Mesothelial cell of epicardium (in vitro differentiated cells): ENCODE measurements at places on chromosomes 4 and X.
A peak's percentile ranks its signal among the peaks of the same experiment; 100 is the strongest.

- no peak for DNase-seq
These were observed 125.7 kb downstream of the SH3KBP1 start for GRCh38 chrX:19761554-19762295.

GRCh38 chrX:151974336-151975227, at the start of gene GABRE:
TSS of gene GABRE (minus strand) at chrX:151974676. CDS start at chrX:151974625, 51 bp downstream.
- DNase-seq: peak; percentile 34

GRCh38 chr4:92969650-92970379, 666.0 kb downstream of the GRID2 start:
- DNase-seq: no peak

- DNase-seq: no peak
These were observed 18.7 kb upstream of the KCNE5 start for GRCh38 chrX:109643687-109644086.

DNA sequence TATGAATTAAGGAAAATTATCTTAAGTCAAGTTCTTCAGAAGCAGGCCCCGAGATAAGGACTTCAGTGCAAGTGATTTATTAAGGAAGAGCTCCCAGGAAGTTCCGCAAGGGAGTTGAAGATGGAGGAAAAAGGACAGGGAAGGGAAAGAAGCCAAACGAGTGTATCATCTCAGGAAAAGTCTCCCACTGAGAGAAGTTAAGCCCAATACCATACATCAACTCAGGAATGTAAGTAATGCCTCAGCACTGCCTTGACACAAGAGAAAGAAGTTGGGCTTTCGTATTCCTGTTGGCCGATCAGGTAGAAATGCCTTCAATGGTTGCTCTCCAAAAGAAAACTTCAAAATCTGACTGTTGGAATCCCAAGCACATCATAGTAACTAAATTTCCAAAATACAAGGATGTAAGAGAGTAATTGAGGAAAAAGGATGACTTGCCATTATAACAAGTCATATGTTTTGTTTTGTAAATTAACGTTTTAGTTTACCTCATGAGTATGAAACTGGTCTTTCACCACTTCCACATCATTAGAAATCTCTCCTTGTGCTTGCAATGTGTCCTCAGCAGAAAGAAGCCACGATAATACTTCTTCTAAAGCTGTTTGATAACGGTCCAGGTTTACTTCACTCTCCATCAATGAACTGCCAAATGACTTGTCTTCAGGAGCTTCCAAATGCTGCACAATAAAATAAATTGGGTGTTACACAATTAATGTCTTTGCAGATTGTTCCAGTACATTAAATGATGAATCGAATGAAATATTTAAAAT, 566.7 kb downstream of the DMD start:
- DNase-seq: no peak

GRCh38 chr4:150999086-150999485, 16.0 kb downstream of the LRBA start:
- DNase-seq: no peak

DNA sequence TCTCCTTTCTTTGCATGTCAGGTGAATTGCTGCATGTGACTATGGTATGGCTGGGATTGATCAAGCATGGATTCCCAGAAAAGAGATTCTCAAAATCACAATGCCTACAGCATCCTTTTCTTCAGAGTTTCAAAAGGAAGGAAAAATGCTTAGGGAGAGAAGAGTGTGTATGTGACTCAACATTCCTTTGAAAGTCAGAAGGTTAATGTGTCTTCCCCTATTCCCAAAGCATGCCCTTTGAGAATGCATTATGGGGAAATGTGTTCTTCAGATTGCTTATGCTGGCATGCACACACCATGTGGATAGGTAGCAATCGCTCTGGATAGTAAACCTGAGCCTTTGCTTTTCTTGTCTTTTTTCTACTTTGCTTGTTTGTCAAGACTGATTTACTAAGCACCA, 78.5 kb downstream of the ELOVL6 start:
- no peak for DNase-seq

- DNase-seq: no peak
These were observed 6.7 kb downstream of the IRAK1 start for GRCh38 chrX:154013001-154013421.

- no peak for DNase-seq
These were observed 177.1 kb downstream of the NHS start for GRCh38 chrX:17552044-17552650.

GRCh38 chr4:89056953-89057398, at the start of gene FAM13A:
TSS of gene FAM13A (minus strand) at chr4:89057185. CDS start at chr4:89056964, 221 bp downstream.
- DNase-seq: peak; percentile 41

DNA sequence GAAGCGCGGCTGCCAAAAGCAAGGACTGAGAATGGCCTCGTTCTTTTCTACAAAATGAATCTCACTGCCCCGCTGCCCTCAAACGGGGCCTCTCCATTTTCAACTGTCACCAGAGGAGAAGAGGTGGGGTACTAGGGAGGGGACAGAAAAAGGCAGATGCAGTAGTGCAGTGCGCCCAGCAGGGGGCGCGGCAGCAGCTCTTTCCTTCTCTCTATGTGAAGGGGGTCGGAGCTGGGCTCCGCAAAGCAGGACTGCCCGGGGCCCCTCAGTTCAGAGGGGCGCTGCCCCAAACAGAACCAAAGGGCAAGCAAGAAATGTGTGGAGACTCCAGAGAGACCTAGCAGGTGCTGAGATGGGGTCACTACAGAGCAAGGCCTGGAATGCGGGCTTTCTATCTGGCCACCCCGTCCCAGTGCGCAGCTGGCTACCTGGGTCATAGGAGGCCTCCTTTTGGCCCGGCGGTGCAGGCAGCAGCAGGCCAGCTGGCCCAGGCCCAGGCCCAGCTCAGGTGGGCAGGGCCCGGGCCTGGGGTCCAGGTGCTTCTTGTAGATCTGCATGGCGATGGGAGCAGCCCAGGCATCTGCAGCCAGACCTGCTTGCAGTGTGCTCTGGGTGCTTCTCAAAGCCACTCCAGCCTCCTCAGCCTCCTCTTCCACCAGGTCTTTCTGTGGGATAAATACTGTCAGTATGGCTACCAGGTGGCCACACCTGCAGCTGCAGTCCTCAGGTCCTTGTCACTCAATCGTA, 5.9 kb downstream of the IRAK1 start:
- no peak for DNase-seq

DNA sequence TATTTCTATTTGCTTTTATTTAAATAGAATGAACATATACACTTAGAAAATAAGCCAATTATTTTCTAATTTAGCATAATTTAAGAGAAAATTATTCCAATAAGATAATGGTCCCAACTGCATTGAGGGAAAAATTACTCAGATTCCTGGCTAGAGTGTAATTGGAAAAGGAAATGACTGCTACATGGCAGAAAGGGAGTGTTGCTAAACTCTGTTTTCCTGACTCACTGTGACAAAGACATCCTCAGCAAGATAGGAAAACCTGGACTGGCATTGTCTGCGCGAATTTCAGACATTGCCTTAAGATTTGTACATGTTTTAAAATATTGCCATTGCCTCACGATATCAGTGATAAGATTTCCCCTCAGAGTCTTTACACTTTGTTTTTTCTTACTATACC, 8.2 kb downstream of the TNIP3 start:
- DNase-seq: no peak

- DNase-seq: no peak
These were observed 119.8 kb upstream of the ATP6AP2 start for GRCh38 chrX:40460926-40461325.

DNA sequence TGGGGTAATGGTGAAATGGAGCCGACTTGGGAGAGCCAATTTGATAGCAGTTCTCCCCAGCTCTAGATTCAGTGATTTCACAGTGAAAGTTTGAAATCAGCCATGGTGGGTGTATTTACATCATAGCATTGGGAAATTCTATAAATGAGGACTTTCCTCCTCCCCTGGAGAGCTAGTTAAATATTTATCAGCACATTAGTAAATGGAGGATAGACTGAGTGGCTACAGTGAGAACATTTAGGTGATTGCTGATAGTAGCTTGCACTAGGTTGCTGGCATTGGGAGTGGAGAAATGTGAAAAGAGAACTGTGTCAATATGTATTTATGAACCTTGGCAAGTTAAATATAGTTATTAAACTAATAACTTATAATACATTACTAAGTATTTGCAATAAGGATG, 347.3 kb downstream of the CCSER1 start:
- DNase-seq: no peak

DNA sequence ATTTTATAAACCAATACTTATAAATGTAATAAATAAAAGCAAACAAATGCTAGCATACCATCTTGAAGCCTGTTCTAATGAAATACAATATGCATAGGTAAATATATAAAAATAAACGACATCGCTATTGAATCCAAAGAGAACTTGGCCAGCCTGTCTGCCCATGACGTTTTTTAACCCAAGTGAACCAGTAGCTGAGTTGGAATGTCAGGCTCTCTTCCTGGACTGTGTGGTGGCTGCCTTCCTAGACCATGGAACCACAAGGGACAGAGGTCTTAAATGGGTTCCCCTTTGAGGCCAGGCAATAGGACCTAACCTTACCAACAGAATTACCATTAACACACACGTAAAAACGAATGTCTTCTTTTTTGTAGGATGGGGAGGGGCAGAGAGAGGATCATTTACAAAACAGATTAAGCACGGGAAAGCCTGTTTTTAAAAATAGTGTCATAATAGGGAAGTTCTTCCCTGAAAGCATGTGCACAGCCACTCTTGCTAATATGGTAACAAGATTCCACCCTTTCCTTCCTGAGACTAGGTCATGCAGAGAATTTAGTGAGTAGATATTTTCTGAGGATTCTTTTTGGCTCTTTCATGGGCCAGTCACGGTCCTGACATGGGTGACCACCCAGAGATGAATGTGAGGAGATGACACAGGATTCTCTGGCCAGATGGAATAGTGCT, 69.4 kb upstream of the ACSL1 start:
- no peak for DNase-seq

GRCh38 chrX:17882680-17883079, 21.6 kb upstream of the RAI2 start:
- DNase-seq: no peak

DNA sequence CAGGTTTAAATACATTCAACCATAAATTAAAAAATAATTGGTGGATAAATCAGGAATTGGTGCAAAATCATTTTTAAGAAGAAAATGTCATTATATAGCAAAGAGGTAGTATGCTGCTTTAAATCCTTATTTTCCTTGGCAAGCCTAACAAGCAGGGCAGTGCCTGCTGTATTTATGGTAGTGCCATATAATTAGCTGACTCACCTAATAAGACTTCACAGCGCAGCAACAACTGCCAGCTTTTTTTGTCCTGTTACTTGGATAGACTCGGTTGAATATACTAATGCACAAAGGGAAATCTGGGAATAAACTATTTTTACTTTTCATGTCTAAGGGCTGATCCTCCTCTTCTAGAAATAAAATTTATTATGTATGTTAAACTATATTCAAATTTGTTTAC, 99.1 kb downstream of the SNCA start:
- no peak for DNase-seq

- peak; percentile 58 for DNase-seq
These were observed 568 bp downstream of the NIPAL1 start for GRCh38 chr4:48017108-48017571.

DNA sequence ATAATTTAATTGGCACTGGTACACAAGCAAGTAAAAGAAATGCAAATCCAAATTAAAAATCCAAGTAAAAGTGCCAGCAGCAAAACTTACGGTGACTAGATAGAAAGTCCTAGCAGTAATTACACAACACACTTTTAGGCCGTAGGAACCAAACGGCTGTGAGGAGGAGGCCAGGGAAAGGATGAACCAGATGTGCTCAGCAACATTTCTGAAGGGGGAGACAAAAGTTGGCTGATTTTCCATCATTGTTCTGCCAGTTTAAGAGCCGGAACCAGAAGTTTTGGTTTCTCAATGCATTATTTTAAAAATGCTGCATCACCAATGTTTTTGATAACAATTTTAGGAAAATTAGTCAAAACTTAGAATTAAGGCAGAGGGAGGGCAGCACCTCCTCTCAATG, 68.7 kb upstream of the ENPP6 start:
- DNase-seq: no peak

DNA sequence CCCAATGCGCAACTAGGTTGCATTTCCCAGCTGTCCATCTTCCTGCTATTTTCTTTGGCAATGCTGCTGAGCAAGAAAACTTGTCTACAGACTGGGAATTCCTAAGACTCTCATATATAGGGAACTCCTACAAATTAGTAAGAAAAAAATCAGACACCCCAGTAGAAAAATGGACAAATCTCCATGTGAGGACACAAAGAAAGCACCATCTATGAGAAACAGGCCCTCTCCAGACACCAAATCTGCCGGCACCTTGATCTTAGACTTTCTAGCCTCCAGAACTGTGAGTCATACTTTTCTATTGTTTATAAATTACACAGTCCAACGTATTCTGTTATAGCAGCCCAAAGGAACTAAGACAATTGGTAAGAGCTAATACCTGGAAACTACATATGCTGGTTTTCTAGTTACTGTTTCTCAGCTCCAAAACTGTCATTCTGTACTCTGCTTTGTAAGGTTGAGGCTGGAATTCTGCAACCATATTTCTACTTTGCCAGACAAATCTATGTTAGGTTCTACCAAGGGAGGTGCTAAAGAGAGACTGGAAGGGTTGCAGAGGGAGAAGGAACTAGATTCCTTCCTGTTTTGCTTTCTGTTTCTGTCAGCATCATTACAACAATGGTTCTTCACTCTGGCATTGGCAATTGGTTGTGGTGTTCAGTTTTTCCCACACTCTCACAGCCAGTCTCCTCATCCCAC, 35.7 kb upstream of the FAM241A start:
- no peak for DNase-seq

- no peak for DNase-seq
These were observed 60.2 kb upstream of the PGAM4 start for GRCh38 chrX:78029663-78030062.

- DNase-seq: no peak
These were observed 460.1 kb upstream of the SLIT2 start for GRCh38 chr4:19791422-19792123.

- DNase-seq: no peak
These were observed 580.2 kb downstream of the MID1IP1 start for GRCh38 chrX:39381422-39381821.

- DNase-seq: no peak
These were observed 76.1 kb upstream of the EMCN start for GRCh38 chr4:100593935-100594334.

GRCh38 chr4:164828955-164829354, 48.0 kb upstream of the APELA start:
- no peak for DNase-seq

GRCh38 chrX:52349681-52350080, 19.1 kb upstream of the XAGE2 start:
- DNase-seq: no peak

DNA sequence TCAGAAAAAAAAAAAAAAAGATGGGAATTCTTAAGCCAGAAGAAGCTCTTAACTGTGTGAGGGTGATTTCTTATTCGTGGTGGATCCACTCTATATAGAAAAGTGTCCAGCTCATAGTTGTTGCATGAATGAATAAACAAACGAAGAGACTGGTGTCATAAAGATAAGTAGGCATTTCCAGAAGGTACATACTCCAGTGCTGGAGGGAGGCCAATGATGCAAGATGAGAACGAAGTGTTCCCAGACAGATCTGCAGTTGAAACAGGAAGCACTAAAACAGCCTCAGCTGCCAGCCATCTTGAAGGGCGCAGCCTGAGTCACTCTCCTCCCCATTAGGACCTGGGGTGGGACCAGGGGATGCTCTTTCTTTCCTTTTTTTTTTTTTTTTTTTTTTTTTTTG, 47.4 kb upstream of the HOPX start:
- DNase-seq: no peak

GRCh38 chr4:166501941-166502382, 628.9 kb downstream of the TLL1 start:
- peak; percentile 19 for DNase-seq

- no peak for DNase-seq
These were observed 116.9 kb upstream of the GALNT7 start for GRCh38 chr4:173051716-173052115.
